ENCODE measurements at places on chromosomes 11 and 22.

- no peak for DNase-seq
Measured at GRCh38 chr11:121105481-121106195, 4.6 kb downstream of the TECTA start.

DNA sequence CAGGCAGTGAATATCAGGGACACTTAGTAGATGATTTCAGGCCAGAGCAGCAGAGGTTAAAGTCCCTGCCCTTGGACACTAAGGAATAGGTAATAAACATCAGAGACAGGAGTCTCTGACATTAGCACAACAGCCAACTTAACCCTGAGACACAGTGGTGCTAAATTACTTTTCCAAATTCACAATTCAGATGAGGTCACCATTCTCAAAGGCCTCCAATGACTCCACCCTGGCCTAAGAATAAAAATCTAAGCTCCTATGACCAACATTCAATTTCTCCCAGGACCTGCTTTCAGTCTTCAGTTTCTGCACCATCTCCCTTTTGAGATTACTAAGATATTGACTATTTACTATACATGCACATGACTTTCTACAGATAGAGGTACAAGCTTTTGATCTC, 42.0 kb downstream of the BLID start:
- no peak for DNase-seq

DNA sequence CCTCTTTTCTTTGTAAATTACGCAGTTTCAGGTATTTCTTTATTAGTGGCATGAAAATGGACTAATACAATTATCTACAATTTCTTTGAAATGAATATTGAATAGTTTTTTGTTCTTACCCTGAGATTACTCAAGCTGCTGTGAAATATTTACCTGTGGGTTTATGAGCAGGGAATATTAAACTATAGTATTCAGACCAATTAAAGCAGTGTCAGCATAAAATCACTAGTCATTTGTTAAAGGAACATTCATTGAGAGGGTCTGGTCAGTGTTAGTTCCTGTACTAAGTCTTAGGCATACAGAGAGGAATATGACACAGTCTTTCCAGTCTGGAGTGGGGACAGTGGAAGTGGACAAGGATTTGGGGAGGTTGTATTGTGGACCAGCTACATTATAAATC, 646.2 kb upstream of the ANO5 start:
- no peak for DNase-seq

GRCh38 chr11:70091638-70092037, 13.5 kb downstream of the ANO1 start:
- DNase-seq = no peak

DNA sequence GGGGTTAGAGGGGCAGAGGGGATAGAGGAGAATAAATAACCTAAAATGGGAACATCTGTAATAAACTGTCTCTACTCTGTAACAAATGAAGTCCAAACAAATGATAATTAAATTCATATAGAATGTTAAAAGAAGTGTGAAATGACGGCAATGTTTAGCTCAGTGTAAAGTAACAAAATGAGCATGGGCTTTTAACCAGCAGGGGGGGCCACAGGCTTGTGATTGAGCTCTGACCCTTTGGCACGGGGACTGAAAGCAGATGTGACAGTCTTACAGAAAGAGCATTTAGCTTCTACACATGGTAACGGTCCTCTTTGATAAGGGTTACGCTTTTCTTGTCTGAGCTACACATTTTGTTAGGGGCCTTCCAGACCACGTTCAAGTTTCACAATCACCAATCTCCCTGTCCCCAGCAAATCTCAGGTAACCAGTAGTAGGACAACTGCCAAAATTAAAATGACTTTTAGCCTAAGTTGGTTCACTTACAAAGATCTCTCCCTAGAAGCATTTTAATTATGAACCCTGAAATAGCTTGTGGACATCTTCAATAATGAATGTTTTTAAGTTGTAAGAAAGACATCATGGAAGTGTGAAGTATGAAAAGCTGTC, 262.5 kb downstream of the DCDC1 start:
- DNase-seq = peak; percentile 79

DNA sequence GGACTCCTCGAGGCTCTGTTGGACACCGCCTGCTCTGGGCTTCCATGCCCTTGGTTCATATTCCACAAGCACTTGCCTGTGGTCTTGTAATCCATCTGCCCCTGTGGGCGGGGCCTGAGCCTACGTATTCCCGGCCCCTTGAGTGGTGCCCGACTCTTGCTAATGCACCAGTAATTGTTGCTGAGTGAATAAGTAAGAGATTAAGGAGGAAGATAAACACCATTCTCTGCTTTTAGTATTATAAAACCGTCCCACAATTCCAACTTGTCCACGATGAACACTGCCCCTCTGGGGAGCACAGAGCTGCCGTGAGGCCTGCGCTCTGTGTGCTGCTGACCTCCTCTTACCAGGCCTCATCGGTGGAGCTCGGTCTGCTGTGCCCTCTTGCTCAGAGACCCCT, 50.3 kb downstream of the MICAL2 start:
- DNase-seq = no peak

DNA sequence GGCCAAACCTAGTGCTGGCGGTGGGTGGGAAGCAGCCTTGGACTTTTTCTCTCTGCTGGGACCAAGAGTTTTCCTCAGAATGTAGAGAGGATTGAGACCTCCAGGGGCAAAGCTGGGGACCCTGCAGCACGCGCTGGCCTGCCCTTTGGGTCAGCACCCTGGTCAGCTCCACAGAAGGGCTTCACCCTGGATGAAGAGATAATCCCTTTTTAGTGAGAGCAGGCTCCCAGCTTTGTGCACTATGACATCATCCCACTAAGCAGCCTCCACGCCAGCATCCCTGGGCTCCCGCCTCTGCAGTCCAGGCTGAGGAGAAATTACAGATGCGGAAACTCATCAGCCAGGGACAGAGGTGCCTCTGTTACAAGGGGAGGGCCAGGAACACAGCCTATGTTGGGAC, 23.5 kb downstream of the DRICH1 start:
- no peak for DNase-seq

DNA sequence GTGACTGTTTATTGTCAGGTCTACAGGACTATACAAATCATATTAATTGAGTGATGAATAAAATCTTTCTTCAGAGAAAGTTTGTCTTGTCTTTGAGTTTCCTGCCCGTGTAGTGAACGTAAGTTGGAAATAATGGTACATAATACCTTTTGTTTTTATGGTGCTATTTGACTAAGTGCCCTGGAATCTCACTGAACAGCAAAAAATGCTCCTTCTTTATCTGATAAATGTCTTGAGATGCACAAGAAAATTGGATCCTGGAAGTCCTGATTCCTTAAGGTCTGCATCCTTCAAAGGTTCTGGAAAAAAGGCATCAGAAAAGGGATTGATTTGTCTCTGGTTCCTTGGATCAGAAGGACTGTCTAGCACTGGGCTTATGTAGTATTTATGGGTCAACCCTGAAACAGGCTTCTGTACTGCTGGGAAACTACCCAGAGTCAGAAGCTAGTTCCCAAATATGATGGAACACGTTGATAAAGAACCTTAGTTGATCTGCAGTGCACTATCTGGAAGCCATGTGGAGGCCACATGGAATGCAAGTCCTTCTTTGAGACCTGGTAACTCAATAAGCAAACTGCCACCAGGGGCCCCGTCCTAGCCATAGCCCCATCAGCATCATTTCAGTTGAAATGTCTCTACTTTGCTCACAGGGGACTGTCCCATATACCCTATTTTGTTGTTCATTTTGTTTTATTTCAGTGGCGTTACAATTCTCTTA, 100.6 kb upstream of the CD44 start:
- no peak for DNase-seq

DNA sequence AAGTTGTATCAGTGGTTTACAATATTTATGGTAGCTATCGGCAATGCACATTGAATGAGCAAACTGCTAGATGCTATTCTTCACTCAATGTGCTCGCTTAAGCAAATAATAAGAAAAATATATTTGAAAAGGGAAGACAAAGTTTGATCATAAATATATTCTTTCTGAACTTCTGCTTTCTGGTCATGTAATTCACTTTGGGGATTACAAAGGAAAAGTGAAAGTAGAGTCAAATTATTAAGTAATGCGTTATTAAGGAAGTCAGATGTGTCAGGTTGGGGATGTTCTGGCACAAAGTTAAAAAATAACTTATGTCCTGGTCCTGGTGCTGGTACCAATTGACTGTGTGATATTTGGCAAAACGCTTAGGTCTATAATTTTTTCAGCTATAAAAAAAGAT, 98.0 kb upstream of the TRIM77 start:
- DNase-seq = no peak

GRCh38 chr11:46079662-46080061, 41.6 kb downstream of the PHF21A start:
- DNase-seq = no peak

DNA sequence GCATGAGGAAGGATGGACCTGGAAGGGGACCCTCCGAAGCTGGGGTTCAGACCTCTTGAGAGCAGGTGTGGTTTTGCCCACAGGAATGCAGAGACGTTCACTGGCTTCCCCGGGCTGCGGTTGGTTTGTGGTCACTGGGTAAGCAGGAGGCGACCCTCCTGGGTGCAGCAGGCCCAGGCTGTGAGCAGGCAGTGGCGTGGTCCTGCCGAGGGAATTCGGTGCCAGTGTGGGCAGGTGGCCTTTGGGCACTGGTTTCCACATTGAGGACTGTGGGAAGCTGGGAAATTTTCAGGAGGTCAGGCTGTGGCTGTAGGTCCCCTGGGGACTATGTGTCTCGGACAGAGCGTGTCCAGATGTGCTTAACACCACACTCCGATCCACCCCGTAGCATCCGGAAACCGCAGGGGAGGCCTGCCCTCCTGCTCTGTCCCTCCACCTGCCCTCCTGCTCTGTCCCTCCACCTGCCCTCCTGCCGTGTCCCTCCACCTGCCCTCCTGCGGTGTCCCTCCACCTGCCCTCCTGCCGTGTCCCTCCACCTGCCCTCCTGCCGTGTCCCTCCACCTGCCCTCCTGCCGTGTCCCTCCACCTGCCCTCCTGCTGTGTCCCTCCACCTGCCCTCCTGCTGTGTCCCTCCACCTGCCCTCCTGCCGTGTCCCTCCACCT, 27.5 kb downstream of the TPCN2 start:
- no peak for DNase-seq

DNA sequence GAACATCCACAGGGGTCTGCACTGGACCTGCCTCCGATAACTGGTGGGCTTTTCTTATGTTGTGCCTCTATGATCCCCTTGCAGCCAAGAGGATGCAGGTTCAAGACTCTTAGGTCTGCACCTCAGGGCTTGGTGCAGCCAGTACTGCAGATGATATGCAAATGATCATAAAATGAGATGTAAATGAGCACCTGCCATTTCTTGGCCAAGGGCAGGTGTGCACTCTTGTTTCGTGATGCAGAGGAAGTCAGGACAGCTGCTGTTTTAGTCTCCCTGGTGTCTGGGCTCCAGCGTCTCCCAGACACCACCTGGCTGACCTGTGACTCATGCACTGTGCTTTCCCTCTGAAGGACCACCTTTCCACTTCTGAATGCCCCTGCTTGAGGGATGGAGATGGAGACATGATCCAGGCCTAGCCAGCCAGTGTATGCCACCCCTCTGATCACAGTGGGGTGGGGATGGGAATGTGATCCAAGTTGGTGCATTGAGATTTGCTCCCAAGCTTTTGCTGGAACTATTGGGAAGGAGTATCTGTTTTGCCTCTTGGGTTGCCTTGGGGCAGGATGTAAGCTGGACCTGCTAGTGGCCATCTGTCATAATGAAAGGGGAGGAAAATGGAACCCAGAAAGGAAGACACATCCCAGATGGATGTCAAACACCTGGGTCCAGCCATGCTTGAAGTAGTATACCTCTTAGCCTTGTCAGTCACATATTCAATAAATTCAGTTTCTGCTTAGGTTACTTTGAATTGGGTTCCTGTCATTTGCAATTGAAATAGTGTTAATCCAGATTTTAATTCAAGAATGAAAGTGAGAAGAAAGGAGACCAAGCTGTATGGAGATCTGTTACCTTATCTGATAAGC, 3.3 kb upstream of the KCNJ11 start:
- peak; percentile 38 for DNase-seq

GRCh38 chr11:124012697-124013096, at the start of gene OR10G4:
OR10G4 (plus strand) TSS chr11:124012997; CDS start chr11:124015575, 2,578 bp downstream.
- no peak for DNase-seq

- no peak for DNase-seq
Measured at GRCh38 chr11:69259096-69259495, 34.9 kb upstream of the MYEOV start.

All from COR-L47 (cell line).